ENCODE measurements at places on chromosomes 6 and 20.

- peak; percentile 25 for DNase-seq
Observed at GRCh38 chr6:40893021-40893420, 146.0 kb downstream of the UNC5CL start.

GRCh38 chr20:61443443-61444126 lies 191.5 kb downstream of the CDH4 start:
- no peak for DNase-seq

GRCh38 chr20:58636983-58637421 lies 14.1 kb upstream of the STX16 start:
- peak; percentile 69 for DNase-seq

- no peak for DNase-seq
Observed at GRCh38 chr20:46699651-46700359, 9.6 kb upstream of the SLC2A10 start.

DNA sequence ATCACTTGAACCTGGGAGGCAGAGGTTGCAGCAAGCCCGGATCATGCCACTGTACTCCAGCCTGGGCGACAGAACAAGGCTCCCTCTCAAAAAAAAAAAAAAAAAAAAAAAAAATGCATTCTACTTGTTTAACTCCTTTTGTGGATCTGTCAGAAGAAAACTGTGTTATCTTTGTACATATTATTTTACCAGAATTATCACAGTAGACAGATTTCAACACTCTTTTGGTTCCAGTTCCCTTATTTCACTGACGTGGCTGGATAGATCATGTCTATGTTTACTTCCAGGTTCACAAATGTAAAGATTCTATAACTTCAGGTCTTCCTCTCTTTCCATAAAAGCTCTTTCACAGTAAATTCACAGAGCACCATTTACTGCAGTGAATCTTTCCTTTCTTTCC lies 18.4 kb downstream of the NUDT3 start:
- no peak for DNase-seq

- DNase-seq = no peak
Observed at GRCh38 chr6:83071707-83072106, 4.2 kb downstream of the DOP1A start.

DNA sequence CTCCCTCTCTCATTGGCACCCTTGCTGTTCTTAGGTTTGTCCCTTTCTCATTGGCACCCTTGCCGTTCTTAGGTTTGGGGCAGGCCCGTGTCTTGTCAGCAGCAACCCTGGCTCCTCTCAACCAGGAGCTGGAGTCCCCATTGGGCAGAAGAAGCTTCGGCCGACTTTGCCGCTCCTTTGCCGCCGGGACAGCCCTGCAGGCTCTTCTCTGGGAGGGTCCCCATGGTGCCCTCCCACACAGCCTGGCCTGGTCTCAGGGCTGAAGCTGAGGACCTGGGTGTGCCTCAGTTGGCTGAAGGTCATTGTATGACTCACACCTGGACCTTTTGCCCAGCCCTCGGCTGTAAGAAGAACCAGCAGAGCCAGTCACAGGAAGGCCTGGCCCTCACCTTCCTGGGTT lies 59.6 kb downstream of the PPP1R14C start:
- DNase-seq = peak; percentile 57

GRCh38 chr6:1279065-1279464 lies 32.8 kb upstream of the FOXQ1 start:
- no peak for DNase-seq
